Hematopoietic multipotent progenitor cell treated with erythropoietin and hydrocortisone succinate and interleukin-3 and kit ligand, for 8 days (in vitro differentiated cells): ENCODE measurements at places on chromosomes 5 and 9.

DNA sequence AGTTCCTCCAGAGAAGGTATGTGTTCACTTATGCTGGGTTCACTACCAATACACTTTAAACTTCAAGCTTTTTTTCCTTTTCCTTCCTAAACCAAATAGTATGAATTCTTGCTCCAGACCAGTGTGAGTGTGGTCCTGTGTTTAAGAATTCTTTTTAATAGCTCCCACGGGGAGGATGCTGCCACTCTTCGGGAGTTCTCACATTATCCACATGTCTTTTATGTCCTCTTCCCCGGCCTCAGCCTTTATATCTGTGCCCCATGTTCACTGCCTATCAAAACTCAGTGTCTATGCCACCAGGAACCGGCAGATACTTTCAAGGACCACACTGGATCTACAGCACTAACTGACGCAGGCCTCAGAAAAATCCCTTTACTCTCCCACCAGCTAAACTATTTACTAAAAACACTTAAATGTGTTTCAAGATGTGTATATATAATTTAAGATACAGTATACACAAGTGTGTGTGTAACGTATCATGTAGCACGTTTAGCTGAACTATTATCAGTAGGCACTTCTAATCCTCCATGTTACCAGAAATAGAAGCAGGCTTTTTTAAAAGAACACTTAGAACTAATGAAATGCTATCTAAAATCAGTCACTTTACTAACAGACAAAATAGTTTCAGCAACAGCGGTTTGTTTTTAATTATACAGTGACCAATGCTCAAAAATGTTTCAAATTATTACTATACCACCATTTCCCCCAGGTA lies 88.0 kb downstream of the PLPP1 start:
- no peak for DNase-seq

DNA sequence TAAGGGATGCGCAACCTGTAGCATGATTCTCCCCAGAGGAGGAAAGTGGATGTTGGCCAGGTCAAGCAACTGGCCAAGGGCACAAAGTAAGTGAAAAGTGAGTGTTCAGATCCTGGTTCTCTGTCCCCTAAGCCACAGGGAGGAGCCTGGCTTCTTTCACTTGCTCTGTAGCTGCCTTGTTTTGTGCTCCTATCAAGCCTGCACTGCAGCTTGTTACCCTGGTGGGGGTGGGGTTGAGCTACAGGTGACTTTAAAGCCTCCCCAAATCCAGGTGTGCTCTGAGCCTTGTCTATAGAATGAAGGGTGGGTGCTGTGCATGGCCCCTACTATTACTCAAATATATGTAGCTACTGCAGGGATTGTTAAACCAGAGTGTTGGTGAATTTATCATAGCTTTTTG lies 32.9 kb downstream of the RALGPS1 start:
- no peak for DNase-seq

GRCh38 chr5:164053123-164053522 lies 547.7 kb downstream of the MAT2B start:
- no peak for DNase-seq

GRCh38 chr9:130465383-130466096 lies 20.8 kb downstream of the ASS1 start:
- DNase-seq: no peak

- DNase-seq: no peak
Observed at GRCh38 chr5:148993283-148993936, 69.5 kb downstream of the SH3TC2 start.

GRCh38 chr9:112086627-112087026 lies 88.5 kb downstream of the SUSD1 start:
- peak; percentile 51 for DNase-seq

DNA sequence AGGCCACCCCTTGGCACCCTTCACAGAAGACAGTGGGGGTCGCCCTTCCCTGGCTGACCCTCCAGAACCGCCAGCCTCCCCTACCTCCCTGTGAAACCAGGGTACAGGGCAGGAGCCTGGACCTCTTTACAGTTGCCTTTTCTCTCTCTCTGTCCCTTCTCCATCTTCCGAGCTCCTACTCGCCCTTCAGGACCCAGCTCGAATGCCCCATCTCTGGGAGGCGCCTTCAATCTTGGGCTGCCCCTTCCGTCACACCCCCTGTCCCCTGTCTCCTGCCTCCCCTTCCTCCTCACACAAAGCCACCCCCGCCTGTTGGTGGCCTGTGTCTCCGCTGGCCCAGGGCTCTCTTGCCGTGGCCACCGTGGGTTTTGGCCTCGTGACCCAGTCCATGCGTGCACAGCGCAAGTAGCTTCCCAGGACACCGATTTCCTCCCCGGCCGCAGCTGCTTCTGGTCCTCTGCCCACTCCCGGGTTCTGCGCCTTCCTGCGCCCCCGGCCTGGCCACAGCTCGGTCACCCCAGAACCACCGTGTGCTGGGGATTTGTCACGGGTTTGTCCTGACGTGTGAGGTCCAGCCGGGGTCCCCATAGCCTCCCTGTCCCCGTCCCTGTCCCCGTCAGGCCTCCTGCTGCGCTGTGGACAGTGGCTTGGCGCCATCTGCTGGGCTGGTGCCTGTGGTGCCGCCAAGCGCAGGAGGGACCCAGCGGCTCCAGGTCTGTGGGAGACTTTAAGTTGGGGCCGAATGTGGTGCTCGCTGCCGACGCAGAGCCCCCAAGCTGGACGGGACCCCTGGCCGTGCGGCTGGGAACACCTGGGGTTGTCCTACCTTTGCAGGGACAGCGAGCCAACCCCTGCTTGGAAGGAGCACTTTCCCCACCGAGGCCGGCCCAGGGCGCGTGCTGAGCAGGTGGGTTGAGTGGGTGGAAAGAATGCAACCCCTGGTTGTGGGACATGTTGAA lies 4.0 kb upstream of the TMEM250 start:
- DNase-seq: peak; percentile 73

DNA sequence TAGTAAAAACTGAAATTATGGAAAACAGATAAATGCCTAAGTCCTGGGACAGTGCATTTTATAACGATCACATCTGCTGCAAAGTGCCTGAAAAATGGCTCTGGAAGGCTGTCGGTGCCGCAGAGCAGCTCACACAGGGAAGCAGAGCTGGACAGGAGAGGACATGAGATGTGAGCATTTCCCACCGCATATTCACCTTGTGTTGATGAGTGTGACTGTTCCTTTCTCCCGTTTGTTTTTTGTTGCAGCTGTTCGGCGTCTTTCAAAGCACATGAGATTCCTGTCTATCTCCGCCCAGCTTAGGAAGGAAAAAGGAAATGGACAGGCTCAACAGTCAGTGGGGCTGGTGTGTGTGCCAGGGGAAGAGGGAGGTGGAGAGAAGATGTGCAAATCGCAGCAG lies 164.9 kb upstream of the SEMA6A start:
- no peak for DNase-seq

DNA sequence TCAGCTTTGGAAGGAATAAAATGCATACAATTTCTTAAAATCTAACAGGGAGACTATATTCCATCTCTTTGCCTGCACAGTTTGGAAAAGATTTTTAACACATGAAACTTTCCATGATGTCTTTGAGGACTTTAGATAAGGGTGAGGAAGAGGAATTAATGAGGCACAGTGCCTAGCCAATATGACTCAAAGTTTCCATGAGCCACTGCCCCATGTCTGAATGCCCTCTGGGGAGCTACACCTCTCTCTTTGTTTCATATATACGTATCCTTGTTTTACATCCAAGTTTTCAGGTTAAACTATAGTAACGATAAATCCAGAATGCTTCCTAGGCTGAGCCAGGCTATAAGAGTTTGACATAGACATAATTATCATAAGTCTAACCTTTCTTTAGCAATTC lies 349.3 kb upstream of the TLE4 start:
- no peak for DNase-seq

GRCh38 chr5:123436201-123436600 lies 13.0 kb upstream of the CEP120 start:
- DNase-seq: no peak
